RPMI7951 (cell line): ENCODE measurements at places on chromosomes 6 and 20. TPM values are rescaled to one million over a fixed set of nuclear protein-coding genes. Genes with fewer than 3 reads are reported as not detected.

OXT gene
- not detected in 2 replicates for total RNA-seq

JAG1 gene
- 3.0 and 3.1 TPM in 2 replicates for total RNA-seq

IRF4 gene
- 0.24 and 0.39 TPM in 2 replicates for total RNA-seq

PKIB gene
- 0.72 TPM in 1 of 2 replicates, not detected in the other for total RNA-seq

BMP7 gene
- total RNA-seq = 0.96 and 0.98 TPM in 2 replicates

SUN5 gene
- total RNA-seq = not detected in 2 replicates

SRMS gene
- not detected in 2 replicates for total RNA-seq

TOX2 gene
- total RNA-seq = 24.7 and 25.4 TPM in 2 replicates

SLC22A3 gene
- total RNA-seq = 1.7 and 2.2 TPM in 2 replicates

MDFI gene
- 2.6 and 5.0 TPM in 2 replicates for total RNA-seq

BTN1A1 gene
- not detected in 2 replicates for total RNA-seq

FGD2 gene
- total RNA-seq = not detected in 2 replicates

TBC1D20 gene
- total RNA-seq = 35.3 and 38.1 TPM in 2 replicates

HRH3 gene
- total RNA-seq = not detected in 2 replicates

TGM3 gene
- not detected in 2 replicates for total RNA-seq

SH3BGRL2 gene
- 0.36 and 0.59 TPM in 2 replicates for total RNA-seq

C6orf163 gene
- total RNA-seq = 0.12 and 0.29 TPM in 2 replicates

PPIL1 gene
- 51.9 and 52.4 TPM in 2 replicates for total RNA-seq

CALHM5 gene
- 4.1 and 4.7 TPM in 2 replicates for total RNA-seq
